ENCODE measurements at places on chromosomes 12 and 14. TPM values are rescaled to one million over a fixed set of nuclear protein-coding genes. Genes with fewer than 3 reads are reported as not detected.

DNA sequence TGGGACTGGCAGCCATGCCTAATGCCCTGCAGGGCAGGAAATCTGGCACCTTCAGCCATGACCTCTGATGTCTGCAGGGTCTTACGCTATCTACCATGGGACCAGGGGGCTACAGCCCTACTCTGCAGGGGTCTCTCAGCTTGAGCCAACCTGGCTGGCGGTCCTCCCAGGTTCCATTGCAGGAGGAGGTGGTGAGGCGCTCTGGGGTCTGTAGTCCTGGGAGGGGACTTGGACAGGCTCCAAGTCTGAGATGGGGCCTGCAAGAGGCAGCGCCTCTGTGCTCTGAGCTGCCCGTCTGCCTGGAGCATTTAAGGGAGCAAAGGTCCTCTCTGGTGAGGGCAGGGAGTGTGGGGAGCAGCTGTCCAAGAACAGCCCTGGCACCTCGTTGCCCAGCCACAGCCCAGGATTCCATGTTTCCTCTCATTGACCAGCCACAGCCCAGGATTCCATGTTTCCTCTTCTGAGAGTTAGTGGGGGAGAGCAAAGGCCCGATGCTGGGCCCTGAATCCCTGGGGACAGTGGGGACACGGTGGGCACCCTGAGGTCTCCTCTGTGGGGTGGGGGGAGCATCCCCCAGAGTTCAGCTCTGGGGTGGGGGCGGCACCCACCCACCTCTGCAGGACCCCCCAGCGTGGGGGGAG, 655 bp downstream of the PLD4 start:
- no peak for DNase-seq

DNA sequence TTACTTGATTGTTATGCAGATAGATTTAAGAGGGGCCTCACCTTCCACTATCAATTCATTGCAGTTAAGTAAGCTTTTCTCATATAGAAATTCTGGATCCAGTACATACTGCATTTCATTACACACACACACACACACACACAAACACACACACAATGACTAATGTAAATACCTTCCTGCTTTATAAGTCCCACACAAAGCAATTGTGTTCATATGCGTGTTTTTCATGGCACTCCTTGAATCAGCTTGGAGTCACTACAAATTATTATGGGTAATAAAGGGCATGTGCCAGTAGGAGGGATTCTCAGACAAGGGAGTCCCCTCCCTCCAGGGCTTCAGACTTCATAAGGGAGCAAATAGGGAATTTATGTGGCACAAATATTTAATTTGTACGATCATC, 4.5 kb downstream of the MIPOL1 start:
- no peak for DNase-seq

DNA sequence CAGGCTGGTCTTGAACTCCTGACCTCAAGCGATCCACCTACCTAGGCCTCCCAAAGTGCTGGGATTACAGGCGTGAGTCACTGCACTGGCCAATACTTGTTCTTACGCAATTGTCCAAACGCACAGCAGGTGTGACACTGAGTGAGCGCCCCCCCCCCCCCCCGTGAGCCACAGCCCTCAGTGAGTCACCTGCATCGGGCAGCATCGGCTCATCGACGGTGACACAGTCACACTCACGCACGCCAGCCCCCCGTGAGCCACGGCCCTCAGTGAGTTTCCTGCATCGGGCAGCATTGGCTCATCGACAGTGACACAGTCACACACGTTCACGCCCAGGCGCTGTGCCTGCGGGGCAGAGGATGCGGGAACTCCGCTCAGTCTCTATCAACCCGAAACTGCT, 42.5 kb downstream of the GALNT9 start:
- no peak for DNase-seq

DNA sequence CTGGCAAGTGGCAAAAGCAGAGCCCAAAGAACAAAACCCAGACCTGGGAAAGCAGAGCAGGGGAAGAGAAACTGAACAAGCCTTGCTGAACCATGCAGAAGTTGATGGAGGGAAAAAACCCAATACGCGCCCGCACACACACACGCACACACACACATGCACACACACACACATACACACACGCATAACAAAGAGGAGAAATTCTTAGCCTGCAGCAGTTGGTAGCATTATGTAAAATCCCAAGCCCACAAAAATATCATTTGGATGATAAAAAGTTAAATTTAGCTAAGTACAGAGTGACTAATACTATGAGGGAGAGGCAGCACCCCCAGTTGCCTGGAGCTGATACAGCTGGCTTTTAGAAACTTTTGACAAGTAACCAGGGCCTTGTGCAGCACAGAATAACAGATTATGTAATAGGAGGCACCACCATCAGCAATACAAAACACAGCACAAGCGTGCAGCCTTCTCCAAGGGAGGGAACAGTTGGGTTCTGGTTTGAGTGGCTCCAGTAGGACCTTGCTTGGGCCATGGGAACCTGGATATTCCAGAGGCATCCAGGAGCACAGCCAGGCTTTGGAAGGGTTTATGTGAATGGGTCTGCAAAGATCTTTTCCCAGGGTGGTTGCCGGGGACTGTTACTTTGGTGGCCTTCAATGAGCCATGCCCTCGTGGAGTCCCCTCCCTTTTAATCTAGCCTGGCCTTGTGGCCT, 35.3 kb downstream of the PITPNM2 start:
- peak; percentile 96 for DNase-seq

DNA sequence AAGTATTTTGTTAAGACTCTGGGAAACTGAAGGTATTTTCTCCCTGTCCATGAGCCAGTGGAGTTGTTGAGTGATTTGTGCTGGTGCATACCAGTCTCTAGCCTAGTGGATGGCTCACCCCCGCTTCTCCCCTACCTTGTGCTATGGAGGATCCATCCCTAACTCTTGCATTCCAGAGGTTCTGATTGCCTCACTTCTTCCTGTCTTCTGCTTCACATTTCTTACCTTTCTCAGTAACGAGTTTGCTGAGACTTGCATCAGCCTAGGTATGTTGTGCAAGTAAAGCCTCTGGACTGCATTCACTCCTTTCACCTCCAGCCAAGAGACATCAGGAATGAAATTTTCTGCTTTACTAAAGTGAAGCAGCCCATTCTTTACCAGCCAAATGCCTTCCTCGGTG, 391.6 kb downstream of the ZFP36L1 start:
- peak; percentile 46 for DNase-seq

- peak; percentile 40 for DNase-seq
Observed at GRCh38 chr14:23727566-23728335, 91.6 kb downstream of the DHRS2 start.

GRCh38 chr14:59849411-59850130, 21.0 kb downstream of the RTN1 start:
- DNase-seq = no peak

DNA sequence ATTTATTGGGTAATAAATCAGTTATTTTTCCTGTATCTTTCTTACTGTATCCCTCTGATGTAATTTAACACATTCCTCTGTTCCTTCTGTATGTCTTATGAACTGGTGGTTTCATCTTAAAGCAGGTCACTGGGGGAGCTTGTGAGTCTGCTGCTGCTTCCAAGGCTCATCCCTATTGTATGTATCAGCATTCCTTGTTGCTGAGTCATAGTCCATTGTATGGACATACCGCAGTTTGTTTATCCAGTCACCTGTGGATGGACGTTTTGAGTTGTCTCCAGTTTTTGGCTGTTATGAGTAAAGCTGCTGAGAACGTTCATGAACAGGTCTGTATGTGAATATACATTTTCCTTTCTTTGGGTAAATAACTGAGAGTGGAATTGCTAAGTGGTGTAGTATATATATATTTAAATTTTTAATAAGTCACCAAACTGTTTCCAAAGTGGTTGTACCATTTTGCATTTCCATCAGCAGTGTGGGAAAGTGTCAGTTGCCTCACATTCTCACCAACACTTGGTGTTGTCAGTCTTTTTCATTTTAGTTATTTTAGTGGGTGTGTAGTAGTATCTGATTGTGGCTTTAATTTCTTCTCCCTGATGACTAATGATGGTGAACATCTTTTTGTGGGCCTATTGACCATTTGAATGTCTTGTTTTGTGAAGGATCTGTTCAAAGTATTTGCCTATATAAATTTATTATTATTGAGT, 82.7 kb downstream of the BEGAIN start:
- DNase-seq = no peak

GRCh38 chr12:120651821-120652220, 11.4 kb downstream of the CABP1 start:
- DNase-seq = peak; percentile 65

DNA sequence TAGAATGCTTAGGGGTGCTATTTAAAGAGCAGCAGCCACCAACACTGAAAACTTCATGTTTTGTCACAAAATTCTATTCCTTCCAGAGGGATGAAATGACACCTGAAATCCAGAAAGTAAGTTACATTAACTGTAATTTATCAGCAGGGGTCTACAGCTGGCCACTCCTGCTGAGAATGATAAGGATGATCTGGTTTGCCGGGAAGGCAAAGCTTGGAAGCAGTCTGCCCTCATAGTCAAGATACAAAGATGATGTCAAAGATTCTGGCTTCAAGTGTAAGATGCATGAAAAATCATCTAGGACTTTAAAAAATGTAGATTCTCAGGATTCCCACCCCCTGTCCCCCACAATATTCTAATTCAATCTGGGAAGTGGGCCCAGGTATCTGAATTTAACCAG, 58.4 kb downstream of the DCAF5 start:
- DNase-seq = no peak

- no peak for DNase-seq
Observed at GRCh38 chr14:69673578-69674305, 62.3 kb downstream of the SUSD6 start.

GRCh38 chr12:121021754-121022153, 5.5 kb upstream of the C12orf43 start:
- DNase-seq = no peak

DNA sequence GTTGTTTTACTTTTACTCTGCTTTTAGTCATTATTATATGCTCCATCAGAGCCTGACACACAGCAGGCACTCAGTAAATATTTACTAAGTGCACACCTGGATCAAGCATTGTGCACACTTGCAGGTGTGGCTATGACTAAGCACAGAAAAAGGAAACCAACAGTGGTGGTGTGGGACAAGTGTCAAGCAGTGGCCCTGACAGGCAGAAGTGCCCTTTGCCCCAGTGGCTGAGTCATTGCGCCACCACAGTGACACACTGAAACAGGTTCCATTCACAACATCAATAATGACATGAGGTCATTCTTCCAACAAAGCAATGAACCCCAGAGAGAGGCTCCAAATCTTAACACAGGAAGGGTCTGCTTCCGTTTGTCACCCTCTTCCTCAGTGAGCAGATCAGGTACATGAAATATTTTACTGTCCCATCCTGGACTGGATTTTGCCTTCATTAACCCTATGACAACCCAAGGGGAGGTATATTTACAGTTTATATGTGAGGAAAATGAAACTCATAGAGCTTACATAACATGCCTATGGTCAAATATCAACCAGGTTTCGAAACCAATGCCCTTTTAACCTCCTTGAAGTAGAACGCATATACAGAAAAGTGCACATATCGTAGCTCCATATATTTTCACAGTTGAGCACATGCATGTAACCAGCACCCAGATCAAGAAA, 82.6 kb upstream of the GTF2A1 start:
- no peak for DNase-seq

- DNase-seq = no peak
Observed at GRCh38 chr14:72573725-72574417, 320.0 kb downstream of the DPF3 start.

GRCh38 chr14:79242666-79243065, 968.6 kb downstream of the DIO2 start:
- DNase-seq = no peak

- DNase-seq = no peak
Observed at GRCh38 chr12:2858334-2858733, 1.5 kb upstream of the TEX52 start.

DNA sequence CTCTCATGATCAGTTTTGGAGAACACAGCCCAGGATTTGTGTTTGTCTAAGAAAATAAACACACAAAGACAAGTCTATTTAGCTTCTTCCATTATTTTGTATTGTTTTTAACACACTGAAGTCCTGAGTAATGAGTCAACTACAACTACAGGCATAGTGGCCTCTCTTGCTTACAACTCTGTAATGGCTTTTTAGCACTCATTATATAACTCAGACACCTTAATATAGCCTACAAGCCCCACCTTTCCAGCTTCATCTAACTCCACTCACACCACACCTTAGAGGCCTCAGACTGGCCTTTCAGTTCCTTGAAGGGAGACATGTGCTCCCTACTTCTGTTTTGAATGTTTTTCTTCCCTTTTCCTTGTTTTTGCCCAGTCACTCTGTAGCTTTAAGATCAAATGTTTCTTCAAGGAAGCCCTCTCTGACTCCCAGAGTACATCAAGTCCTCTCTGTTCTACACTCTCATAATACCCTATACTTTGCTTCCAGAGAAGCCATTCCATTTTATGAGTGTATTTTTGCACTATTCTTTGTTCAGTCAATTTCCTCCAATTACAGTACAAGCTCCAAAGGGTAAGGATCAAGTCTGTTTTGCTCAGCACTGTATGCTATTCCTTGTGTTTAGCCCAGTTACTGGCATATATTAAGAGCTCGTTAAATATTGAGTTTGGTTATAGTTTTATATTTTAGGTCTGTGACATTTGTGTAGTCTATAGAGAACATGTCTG, 233.6 kb upstream of the ARHGAP5 start:
- peak; percentile 39 for DNase-seq

DNA sequence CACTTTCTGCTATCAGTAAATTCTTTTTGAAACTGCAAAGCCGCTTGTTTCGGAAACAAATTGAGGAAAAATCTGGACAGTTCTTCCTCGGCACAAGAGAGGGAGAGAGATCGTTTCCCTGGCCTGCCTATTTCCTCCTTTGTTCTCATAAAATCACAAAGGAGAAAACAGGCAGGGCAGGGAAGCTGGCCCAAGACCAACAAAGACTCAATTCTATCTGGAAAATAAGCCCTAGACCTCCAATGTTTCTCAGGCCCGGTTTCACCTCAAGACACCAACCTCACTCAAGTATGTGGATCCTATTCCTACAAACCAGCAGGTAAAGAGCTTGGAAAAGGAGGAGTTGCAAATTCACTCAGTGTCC, 19.5 kb downstream of the DICER1 start:
- no peak for DNase-seq

DNA sequence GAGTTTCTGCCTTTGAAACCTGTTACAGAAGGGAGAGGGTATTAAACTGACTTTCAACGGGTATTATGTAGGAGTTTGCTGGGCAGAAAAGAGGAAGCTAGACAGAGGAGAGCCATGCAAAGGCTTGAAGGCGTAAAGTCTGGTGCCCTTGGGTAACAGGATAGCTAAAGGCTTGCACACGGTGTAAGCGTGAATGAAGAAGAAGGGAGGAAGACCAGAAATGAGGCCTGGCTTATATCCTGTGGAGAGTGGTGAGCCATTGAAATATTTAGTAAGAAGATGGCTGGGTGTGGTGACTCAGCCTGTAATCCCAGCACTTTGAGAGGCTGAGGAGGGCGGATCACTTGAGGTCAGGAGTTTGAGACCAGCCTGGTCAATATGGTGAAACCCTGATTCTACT, 22.6 kb downstream of the SUDS3 start:
- peak; percentile 30 for DNase-seq

GRCh38 chr12:16636435-16637055, 30.6 kb upstream of the LMO3 start:
- DNase-seq = no peak

ZDHHC22 gene
- total RNA-seq = not detected

DIO2 gene
- total RNA-seq = 31.5 TPM

KRT3 gene
- total RNA-seq = not detected

RTL1 gene
- not detected for total RNA-seq

RNASE3 gene
- not detected for total RNA-seq

AKAP3 gene
- 1.3 TPM for total RNA-seq

GPR84 gene
- not detected for total RNA-seq

DAO gene
- not detected for total RNA-seq

TOMM20L gene
- total RNA-seq = not detected

TAS2R46 gene
- total RNA-seq = 4.2 TPM

KCNJ8 gene
- total RNA-seq = 19.4 TPM

FOXN4 gene
- total RNA-seq = not detected

CAPS2 gene
- total RNA-seq = 7.8 TPM

FBXO34 gene
- 28.9 TPM for total RNA-seq

POTEM gene
- total RNA-seq = not detected

TMEM117 gene
- 13.5 TPM for total RNA-seq

PTMS gene
- total RNA-seq = 167 TPM
